NCI-H1092 treated with DMSO at 0.1 percent for 48 hours (cell line): ENCODE measurements at places on chromosomes 1 and 21.

DNA sequence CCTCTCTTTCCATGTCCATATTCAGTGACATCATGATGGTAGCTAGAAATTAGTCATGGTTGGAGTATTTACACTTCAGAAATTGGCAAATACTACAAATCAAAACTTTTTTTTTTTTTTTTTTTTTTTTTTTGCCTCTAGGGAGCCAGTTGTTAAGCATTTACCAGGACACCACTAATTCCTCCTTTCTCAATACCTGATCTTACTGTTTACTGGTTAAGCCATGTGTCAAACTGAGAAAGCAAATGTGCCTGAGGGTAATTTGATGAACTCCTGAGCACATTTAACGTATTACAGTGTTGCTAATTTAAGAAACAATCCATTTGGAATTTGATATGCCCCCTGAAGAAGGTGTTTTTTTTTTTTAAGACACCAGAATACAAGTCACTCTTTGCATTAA lies 94.4 kb downstream of the DNM3 start:
- DNase-seq: no peak

DNA sequence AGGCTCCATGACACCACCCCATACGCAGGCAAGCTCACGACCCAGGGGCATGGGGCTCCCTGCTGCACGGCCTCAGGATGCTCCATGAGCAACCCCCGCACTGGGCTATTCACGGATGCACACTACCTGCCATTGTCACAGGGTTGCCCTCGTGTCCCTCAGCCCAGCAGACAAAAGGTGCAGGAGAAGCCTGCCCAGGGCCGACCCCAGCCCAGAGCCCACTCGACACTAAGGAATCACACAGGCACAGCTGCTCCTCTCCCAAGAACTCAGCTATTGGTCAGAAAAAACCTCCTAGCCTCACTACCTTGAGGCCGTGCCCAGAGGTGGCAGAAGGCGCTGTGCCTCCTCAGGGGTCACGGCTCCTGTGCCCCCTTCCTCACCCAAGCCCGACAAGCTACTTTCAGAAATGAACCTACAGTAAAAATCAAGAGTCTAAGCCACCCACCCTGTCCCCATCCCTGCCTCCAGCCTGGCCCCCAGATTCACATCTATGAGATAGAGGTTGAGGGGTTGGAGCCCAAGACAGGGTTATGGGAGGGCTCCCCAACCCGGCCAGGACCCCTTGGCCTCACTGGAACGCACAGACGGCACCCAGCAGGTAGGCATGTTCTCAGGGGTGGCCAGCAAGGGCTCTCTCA lies 6.4 kb upstream of the SPATC1L start:
- no peak for DNase-seq

- peak; percentile 99 for DNase-seq
Observed at GRCh38 chr1:36968730-36969129, 65.6 kb downstream of the GRIK3 start.

DNA sequence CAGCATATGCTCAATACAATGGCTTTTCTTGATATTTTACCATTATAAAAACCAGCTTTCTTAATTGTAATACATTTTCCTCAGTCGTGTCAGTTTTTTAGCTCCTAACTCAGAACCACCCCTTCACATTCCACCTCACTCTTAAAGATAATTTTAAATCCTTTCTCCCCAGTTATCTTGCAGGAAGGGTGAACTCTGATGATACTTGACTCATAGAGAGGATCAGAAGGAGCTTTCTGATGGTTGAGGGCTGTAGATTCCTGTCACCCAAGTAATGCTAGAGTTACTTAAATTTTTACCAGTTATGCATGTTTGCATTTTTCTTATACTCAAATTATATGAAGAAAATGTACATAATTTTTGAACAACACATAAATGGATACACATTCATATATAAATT lies 233.7 kb downstream of the NCAM2 start:
- DNase-seq: no peak

- DNase-seq: no peak
Observed at GRCh38 chr1:228281631-228282328, 73.9 kb downstream of the OBSCN start.

GRCh38 chr1:160905617-160905989 lies 20.6 kb upstream of the ITLN1 start:
- DNase-seq: no peak

- no peak for DNase-seq
Observed at GRCh38 chr1:219744652-219745469, 132.0 kb upstream of the ZC3H11B start.

GRCh38 chr1:159751031-159751430 lies 29.7 kb upstream of the DUSP23 start:
- DNase-seq: no peak

DNA sequence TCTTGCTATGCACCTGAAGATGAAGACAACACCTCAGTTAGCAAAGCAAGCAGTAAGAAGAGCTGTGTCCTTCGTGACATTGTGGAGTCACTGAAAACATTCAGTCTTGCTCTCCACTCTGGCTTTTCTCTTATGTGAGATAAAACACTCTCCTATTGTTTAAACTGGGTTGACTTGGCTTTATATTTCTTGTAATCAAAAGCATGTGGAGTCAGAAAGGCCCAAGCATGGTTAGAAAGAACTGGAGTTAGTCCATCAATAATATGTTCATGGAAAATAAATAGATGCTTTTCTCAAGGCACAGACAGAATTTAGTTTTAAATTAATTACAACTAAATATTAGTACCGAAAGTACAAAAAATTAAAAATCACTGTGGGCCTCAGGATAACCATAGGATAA lies 61.7 kb downstream of the UBE2U start:
- DNase-seq: no peak

DNA sequence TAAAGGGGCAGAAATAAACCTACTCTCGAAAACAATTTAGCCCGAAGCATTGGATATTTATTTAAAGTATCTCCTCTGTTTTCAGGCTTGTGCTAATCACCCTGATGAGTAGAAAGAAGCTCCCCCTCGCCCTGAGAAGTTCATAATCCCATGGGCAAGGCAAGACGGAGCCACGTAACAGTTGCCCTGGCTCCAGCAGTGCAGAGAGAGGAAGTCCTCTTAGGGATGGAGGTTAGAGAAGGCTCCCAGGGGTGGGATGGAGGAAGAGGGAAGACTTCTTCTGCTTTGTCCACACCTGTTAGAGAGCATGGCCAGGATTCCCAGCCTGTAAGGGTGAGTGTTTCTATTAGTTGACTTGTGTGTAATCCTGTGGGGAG lies 3.4 kb upstream of the GPR25 start:
- DNase-seq: no peak

DNA sequence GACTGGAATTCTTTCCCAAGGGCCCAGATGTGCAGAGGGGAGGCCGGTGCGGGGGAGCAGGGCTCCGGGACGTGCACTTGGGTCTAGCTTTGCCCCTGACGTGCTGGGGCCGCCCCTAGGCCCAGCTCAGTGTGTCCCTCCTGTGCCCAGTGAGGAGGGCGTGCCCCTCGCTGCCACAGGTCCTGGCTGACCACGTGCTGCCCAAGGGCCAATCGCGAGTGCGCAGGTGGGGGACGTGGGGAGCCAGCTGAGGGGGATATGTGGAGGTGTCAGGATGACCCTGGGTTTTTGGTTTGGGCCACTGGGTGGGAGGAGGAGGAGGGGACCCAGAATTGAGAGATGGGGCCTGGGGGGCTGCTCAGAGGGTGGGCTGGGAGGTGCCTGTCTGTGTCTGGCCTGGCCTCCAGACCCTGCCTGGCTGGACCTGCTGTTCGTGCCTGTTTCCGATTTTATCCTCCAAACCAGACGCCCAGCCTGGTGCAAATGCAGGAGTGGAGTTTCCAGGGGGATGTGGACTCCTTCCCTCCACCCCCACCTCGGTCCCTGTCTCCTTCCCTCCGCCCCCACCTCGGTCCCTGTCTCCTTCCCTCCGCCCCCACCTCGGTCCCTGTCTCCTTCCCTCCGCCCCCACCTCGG lies 6.1 kb upstream of the RNF223 start:
- DNase-seq: no peak

- no peak for DNase-seq
Observed at GRCh38 chr21:16797966-16798365, 714.9 kb upstream of the CXADR start.

GRCh38 chr1:233293556-233294446 lies 1.7 kb downstream of the PCNX2 start:
- no peak for DNase-seq

DNA sequence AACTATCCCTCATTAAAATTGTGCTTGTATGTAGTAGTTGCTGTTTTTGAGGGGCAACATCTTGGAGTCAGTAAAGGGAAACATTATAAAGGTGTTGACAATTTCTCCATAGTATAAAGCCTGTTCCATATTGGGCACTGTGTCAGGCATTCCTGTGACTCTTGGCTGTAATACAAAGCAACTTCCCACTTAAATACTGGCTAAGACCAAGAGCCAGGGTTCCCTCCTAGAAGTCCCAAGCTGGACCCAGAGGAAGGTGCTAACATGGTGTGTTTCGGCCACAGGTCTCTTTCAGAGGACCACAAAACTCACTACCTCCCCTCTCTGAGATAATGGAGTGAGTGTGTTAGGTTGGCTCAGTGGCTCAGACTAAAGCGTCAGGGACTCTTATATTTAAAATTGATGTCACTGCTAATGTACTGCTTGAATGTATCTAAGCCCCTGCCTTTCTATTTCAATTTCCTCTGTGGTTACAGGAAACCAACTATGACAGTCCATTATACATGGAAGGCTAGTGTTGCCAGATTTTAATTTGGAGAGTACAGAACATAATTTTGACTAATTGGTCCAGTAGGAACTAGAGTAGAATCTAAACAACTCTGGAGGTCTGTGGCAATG lies 74.7 kb upstream of the RGL1 start:
- DNase-seq: no peak

DNA sequence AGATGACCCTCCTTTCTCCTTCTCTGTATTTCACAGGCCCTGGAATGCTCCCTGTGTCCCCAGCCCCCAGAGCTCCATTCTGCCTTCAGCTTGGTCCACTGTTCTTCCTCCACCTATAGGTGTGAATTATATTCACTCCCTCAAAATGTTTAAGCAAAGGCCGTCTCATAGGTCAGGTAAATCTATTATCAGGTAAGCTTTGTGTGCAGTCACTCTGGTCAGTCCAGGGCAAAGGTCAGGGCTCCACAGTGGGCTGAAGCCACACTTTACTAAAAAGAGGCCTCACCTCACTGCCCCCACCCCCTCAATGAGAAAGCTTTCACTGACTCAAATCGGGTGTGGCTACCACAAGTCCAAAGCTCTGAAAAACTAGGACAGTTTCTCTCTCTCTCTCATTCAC lies 65.9 kb downstream of the DNTTIP2 start:
- DNase-seq: no peak

GRCh38 chr1:1832820-1833219 lies 54.5 kb upstream of the NADK start:
- no peak for DNase-seq

DNA sequence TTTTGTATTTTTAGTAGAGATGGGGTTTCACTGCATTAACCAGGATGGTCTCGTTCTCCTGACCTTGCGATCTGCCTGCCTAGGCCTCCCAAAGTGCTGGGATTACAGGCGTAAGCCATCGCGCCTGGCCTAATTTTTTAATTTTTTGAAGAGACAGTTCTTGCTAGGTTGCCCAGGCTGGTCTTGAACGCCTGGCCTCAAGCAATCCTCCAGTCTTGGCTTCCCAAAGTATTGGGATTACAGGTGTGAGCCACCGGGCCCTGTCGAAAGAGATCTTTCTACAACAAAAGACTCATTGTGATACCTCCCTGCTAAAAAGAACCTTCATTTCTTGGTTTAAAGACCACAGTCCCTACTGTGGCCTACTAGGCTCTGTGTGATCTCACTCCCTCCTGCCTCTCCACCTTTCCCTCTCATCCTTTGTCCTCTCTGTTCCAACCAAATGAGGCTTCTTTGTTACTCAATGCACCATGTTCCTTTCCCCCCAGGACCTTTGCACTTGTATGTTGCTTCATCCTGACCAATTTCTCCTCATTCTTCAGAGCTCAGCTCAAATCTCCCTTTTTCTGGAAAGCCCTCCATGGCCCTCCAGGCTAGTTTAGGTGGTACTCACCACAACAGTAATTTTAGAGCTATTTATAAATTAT lies 1.5 kb upstream of the GPX7 start:
- no peak for DNase-seq

- DNase-seq: no peak
Observed at GRCh38 chr1:115229016-115229415, 109.0 kb downstream of the NGF start.

GRCh38 chr1:14964711-14965055 lies 188.9 kb upstream of the TMEM51 start:
- no peak for DNase-seq
